Hematopoietic multipotent progenitor cell treated with erythropoietin and hydrocortisone succinate and interleukin-3 and kit ligand, for 15 days (in vitro differentiated cells): ENCODE measurements at places on chromosomes 6 and 20.

GRCh38 chr6:105014448-105014847 lies 57.5 kb downstream of the LIN28B start:
- DNase-seq, result no peak

DNA sequence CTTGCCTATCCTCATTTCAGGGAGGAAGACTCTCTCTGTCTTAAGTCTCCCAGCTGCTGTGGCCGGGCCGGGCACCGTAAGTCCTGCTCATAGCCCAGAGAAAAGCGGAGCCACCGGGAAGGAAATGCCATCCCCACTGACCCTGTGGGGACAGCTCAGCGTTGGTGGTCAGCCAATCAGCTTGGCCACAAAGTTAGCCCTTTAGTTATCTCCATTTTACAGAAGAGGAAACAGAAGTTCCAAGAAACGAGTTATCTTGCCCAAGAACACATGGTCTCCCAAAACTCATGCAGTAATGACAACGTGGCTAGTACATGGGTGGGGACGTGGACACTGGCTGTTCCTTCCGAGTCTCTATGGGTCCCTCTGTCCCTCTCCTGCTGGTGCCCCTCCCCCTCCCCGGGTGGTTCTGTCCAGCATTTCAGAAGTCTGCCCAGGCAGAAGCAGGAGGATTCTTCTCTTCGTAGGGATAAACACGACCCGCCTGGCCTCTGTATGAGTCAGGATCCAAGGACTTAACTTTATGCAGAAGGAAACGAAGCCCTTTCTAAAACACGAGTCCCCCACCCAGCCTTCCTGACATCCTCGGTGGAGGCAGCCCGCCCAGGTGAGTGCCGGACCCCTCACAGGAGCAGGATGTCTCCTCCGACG lies 273.8 kb downstream of the CDH4 start:
- no peak for DNase-seq

DNA sequence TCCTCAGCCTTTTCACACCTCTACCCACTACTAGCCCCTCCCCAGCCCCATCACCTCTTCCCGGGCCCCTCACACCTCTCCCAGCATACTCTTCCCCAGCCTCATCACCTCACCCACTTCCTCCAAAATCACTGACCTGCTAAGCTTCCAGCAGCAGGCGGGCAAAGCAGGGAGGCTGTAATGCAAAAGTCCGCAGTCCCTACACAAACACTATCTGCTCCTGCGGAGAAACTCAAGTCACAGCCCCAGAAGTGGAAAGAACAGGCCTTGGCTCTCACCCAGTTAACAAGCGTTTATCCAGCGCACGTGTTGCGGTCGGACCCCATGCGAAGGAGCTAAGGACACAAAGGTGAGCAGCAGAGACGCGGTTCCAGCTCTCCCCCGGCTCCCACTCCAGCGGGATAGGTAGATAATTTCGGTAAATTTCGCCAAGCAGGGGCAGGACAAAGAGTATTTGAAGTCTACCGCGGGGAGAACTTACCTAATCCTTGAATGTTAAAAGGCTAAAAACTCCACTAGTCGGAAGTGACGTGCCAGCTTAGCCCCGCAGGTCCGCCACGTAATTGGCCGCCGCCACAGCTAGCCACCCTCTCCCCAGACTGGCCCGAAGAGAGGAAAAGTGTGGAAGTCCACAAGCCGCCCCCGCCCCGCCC lies 728 bp upstream of the TRIM39 start:
- DNase-seq, result peak; percentile 75

- DNase-seq, result no peak
These were observed 46.6 kb downstream of the HDDC2 start for GRCh38 chr6:125255201-125255600.
